ENCODE measurements at places on chromosomes 7 and 10.

DNA sequence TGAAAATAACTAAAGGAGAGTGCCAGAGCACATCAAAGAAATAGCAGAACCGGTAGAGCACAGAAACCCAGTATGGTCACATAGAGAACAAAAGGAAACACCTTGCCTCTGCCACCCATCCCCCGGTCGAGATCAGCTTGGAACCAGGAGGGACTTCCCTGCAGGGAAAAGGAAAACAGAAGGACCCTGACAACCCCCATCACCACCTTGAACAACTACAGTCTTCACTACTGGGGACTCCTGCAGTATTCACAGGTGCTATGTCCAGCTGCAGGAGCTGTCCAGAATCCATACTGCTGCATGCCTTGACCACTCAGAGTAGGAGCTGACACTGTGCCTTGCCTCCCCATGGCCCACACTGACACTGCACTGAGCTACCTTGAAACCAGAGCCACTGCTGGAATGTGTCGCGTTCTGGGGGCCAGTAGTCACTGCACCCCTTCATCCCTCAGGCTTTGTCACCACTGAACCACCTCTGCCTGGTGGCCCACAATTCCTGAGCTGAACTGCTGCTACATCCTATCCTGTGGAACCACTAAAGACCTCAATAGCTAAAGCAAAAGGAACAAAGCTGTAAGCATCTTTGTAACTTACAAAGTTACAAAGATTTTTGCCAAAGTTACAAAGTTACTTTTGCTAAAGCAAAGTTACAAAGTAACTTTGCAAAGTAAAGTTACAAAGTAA lies 66.8 kb downstream of the TRIL start:
- no peak for DNase-seq

GRCh38 chr10:96664563-96664962 lies 55.8 kb downstream of the PIK3AP1 start:
- no peak for DNase-seq

DNA sequence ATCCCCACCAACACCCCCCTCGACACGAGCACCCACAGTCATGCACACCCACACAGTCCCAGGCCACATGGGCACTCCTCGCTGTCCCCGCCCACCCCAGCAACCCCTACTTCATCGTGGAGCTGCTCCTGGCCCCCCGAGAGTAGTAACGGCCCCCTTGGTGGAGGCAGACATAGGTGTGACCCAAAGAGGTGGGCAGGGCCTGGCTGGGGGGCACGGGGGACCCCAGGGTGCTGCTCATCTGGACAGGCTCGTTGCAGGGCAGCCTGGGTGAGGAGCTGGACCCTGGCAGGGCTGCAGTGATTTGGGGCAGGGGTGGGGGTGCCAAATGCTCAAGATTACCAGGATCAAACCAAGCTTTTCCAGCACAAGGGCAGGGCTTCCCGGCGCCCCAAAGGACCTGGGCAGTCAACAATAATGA lies 42.4 kb upstream of the ZMIZ1 start:
- no peak for DNase-seq

DNA sequence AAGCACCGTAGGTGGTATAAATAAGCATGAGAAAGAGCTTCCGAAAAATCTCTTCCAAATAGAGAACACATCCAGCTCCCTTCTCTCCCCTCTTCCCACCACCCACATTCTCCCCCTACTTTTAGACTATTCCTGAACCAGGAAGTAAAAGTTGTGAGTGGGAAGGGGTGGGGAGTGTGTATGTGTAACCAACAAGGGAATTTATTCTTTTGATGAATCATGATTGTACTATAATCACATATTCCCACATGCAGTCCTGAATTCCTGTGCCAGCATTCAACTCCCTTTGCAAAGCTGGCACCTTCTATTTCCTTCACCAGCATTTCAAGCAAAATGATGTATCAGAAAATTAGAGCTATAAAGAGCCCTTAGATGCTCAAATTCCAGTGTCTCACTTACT lies 230.6 kb upstream of the CHRM2 start:
- DNase-seq = no peak

GRCh38 chr7:112084520-112084971 lies 121.7 kb downstream of the DOCK4 start:
- no peak for DNase-seq

- DNase-seq = no peak
These were observed 28.2 kb downstream of the COL26A1 start for GRCh38 chr7:101390901-101391301.

GRCh38 chr10:117222976-117223692 lies 17.8 kb upstream of the SLC18A2 start:
- DNase-seq = no peak

DNA sequence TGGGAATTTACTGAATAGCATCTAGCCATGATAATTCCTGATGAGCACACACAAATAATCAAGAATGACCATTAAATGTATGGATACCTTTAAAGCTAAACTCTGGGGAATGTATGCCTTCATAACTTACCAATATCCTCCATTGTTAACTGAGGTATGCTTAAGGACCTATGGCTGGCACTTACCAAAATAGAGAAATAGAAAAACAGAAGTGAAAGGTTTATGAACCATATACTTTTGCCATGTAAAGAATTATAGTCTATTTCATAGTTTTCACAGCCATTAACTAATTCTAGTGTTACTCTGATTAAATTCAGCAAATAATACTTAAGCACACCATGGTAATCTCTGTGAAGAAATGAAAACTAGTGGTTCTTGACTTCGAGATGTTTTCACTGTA lies 1360.6 kb upstream of the LRRTM3 start:
- no peak for DNase-seq

DNA sequence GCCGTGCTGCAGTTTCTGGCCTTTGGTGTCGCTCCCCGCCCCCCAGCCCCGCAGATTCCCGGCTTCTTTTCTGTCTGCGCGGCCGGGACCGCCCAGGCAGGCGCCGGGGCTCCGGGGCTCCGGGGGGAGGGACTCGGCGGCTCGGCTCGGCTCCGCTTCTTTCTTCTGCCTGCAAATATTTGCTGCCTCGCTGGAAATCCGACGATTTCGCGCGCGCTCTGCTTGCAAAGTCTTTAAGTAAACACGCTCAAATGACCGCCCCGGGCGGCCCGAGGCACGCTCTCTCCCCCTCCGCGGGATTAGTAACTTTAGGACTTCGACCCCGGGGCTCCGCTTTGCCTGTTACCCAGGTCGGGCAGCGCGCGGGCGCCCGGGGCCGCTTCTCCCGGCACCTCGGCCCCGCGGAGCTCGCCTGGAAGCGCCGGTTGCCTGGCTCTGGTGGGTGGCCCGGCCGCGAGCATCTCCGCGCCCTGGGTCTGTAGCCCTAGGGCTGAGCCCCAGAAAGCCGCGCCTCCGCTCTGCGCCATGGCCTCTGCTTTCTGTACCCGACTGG lies 3.9 kb upstream of the GATA3 start:
- DNase-seq = no peak

GRCh38 chr10:18649364-18649959 lies 1.9 kb downstream of the NSUN6 start:
- no peak for DNase-seq

DNA sequence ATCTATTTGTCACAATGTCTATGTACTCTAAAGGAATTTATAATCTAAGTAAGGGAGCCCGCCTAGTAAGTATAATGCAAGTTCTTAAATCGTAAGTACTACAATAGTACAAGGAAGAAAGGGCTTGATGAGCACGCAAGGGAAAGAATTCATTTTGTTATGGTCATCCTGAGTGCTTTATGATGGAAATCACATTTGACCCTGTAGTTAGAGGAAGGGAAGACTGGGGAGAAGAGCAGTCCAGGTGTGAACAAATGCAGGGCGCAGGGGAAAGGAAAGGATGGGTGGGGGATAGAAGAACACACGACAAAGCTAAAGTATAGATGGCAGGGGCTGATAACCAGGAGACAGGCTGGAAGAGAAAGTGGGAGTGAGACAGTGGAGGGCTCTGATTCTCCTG lies 88.2 kb upstream of the ARMC3 start:
- DNase-seq = no peak

Data from stimulated activated CD8-positive, alpha-beta memory T cell treated with anti-CD3 and anti-CD28 coated beads, Interleukin-4, amount 100 ng/mL, for 1 hour (primary cell).